ENCODE measurements at places on chromosomes 3 and 15.

DNA sequence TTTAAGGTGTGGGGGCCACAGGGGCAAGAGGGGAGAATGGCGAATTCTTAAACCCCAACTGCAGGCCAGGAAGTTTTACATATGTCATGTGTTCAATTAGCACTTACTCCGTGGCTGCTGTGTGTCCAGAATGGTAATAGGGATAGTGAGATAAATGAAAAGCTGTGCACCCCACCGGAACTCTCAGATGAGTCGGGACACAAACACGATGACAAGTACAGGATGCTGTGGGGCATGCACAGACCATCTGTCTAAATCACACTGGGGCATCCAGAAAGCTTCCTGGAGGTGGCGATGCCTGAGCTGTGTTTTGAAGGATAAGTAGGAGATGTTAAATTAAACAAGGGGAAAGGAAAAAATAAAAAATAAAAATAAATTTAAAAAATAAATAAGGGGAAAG, 18.3 kb upstream of the TMEM158 start:
- DNase-seq: no peak

- DNase-seq: no peak
Observed at GRCh38 chr3:119604878-119605277, 7.2 kb downstream of the PLA1A start.

DNA sequence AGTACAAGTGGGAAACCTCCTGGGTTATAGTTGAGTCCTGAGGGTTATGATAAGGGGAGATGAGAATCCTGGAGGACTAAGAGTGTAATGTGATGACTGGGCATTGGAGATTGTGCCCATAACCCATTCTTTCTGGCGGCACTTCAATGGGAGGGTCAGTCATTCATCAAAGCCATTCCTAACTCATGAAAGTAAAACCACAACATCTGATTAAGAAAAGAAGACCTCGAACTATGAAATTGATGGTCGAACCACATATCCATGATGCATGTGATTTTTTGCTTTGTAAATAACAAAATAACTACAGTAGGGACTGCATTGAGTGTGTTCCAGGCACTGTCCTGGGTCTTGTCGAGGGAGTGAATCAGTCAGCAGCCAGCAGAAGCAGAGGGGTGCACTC, 215.1 kb downstream of the SHQ1 start:
- DNase-seq: no peak

DNA sequence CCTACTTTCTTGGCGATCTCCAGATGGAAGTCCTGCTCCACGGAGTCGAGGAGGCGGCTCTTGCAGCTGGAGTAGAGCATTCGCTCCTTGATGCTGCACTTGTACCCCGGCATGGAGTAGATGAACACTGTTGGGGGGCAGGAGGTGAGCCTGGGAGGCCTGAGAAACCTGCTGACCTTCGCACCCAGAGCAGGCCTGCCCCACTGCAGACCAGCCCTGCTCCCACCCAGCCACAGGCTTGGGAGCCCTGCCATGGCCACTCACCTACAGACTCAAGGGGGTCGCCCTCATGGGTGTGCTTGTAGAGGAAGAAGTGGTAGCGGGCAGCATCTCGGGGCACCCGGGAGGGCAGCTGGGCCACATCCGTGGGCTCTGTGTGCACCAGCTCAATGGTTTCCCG, 4.2 kb upstream of the TLR9 start:
- DNase-seq: no peak

DNA sequence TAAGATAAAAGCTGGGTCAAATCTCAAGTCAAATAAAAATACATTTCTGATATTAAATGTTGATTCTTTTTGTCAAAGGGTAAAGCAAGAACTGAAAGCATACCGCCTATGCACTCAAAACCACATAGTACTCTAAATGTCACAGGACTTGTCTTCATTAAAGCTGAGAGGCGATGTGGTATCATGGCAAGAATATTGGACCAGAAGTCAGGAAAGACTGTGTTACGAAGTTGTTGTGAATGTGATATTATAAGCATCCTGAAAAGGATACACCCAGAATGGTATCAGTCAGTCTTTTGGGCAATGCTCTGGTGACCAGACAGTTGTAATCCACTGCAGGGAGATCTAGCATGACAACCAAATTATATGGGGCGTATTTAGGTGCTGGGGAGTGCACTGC, 33.8 kb downstream of the TIGIT start:
- DNase-seq: no peak

DNA sequence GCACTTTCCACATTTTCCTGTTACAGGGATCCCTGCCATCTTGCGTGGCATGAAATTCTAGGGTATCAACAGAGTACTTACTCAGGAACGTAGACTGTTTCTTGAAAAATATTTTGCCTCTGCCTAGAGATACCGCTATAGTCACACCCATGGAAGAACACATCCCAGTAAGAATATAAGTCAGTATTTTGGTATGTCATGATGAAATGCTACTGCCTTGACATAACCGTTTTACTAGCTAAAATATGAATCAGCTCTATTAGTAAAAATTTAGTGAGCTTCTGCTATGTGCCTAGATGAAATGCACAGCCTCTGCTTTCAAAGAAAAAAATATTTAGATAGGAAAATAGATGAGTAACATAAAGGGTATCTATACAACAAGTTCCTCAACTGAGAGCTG, 276.4 kb downstream of the TBC1D5 start:
- no peak for DNase-seq

- DNase-seq: no peak
Observed at GRCh38 chr15:44570361-44570760, 33.4 kb downstream of the EIF3J start.

- no peak for DNase-seq
Observed at GRCh38 chr3:112738366-112738765, 97.4 kb upstream of the CCDC80 start.

DNA sequence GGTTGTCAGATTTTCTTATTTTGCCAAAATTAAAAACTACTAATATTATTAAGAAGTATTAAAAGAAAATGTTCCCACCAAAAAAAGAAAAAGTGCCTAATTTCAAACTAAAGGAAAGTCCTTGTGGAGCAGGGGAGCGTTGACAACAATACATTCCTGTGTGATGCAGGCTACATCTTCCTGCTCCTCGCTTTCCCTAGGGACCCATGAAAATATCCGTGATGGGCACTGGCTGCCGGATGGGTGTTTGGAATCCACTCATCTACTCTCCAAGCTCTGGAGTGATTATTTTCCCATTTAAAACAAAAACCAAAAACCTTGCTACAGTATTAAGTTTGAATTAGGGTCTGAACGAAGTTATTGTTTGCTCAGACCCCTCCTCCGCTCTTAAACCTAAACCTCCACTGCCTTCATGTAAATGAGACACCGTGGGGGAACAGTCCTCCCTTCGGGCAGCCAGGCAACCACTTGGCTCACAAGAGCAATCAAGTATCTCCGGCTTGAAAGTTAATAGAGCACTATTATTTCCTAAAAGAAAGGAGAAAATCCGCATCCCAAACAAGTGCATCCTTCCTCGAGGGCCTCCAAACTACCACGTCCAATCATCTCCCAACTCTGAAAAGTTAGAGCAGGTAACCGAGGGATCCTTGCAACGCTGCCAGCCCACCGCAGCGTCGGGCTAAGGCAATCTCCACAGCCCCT, 1.5 kb downstream of the ITGB5 start:
- no peak for DNase-seq

GRCh38 chr3:152261329-152261728, 7.4 kb upstream of the MBNL1 start:
- DNase-seq: no peak

GRCh38 chr15:78434134-78434533, 3.9 kb upstream of the IREB2 start:
- no peak for DNase-seq

DNA sequence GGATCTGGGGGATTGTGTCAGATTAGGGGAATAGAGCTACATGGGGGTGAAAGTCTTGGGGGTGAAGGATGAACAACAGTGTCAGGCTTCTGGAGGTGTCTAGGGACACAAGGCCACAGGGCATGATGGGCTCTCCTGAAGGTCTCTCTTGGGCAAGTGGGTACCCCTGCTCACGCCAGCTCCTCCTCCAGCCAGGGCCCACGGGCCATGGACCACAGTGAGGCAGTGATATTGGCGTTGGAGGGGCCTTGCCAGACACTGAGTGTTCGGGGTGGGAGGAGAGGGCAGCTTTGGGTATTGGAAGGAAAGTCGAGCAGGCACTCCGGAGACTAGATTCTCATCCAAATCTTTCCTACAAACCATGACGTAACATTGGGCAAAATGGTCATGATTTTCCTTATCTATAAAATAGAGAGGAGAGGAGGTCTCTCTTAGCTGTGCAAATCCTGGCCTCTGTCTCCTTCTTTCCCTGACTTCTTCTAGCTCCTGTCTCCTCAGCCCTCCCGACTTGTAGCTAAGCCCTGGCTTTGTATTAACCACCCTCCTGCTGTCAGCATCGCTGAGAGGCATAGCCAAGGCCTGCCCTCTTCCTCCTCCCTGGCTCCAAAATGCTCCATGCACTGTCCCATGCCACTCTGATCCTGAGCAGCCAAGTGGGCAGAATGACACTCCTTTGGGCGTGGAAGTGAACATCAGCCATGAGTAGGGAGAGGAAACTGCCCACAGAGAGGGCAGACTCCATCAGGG, 24.0 kb upstream of the SRP14 start:
- no peak for DNase-seq

DNA sequence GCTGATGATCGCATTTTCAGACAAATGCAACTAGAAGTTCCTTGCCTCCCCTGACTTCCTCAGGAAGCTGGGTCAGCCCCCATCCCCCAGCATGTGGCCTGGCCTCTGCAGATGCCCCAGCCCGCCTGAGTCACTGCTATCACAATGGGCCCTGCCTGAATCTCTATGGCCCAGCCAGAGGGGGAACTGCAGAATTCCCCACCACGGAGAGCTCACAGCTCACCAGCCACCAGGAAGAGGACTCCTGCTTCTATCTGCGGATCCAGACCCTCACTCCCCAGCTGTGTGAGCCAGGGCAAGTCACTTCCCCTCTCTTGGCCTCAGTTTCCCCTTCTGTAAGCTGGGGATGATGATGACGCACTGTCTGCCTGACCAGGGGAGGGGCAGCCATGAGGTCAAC, 6.9 kb downstream of the PLXND1 start:
- DNase-seq: no peak

GRCh38 chr3:117118604-117119003, 409.0 kb downstream of the TUSC7 start:
- no peak for DNase-seq

DNA sequence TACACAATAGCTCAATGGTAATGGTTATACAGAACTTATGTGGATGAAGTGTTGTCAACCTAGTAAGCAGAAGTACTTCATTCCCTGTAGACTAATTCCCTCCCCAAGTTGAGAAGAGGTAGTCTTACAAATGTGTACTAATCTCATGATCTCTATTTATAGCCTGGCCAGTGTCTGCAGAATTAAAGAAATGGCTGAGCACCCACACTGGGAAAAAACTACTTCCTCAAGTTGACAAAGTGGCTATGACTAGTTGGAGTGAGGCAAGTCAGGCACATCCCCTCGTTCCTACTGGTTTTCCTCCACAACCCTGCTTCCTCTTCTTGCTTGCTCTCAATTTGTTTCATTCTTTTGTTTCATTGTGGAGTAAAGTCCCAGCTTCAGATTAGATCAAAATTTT, 566.7 kb upstream of the ZNF717 start:
- no peak for DNase-seq

GRCh38 chr3:88191872-88192409, 42.2 kb downstream of the C3orf38 start:
- DNase-seq: no peak

DNA sequence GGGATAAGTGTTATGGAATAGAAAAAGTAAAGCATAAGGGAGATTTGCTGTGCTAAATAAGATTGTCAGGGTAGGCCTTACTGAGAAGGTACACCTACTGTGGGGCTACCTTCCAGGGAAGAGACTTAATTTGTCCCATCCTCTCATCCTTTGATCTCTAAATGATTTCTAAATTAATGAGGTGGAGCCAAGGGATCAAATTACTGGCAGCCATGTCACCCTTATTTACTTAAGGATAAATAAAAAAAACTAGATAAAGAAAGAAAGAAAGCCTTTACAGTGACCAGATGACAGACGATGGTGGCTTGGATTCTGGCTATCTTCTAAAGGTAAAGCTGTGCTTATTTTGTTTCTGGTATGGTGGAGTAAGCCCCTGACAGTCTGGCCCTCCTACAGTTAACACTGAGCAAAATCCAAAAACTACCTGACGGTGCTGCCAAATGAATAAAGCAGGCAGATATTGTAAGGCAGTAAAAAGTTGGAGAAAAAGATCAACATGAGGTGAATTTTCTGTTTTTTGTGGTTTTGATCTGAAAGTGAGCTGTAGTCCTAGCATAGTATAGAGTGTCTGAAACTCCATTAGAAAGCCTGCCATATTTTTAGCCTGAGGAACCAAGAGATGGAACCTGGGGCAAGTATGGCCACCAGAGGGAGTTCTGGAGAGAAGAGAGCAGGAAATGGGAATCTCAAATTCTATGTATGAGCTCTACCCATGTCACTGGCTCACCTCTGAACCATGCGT, 285.1 kb upstream of the MANF start:
- peak; percentile 29 for DNase-seq

DNA sequence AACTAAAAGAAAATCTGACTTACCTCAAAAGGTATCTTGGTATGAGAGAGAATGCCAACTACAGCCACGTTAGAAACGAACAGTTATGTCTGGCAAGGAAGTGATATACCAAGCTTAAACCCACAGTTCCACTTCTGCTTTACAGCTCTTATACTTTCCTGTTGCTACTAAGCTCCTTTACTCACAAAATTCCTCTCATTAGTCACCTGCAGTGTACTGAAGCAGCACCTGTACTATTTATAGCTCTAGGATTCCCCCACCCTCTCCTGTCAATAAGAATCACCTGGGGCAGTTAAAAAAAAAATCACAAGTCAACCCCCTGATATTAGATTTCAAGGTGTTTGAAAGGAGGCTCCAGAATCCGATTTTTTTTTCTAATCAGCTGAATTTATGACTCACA, 2.9 kb upstream of the TMEM266 start:
- DNase-seq: no peak

DNA sequence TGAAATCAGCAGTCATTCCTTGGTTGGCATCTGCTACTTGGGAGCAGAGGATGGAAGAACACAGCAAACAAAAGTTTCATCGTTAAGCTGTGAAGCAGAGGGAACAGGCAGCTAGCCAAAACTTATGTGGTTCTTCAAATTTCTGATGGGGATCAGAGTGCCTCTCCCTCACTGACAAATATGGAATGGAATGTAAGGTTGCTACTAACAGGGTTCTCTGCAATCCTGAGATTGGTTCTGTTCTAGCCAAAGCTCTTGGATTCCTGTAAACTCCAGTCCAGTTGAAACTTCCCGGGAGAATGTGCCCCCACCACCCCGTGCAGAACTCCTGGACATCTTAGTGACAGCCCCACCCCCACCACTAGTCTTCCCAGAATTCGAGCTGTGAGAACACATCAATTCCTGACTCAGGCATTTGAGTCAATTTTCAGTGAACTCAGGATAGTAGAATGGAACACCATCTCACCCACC, 55.9 kb upstream of the PHLDB2 start:
- no peak for DNase-seq

- DNase-seq: peak; percentile 27
Observed at GRCh38 chr15:58457466-58457965, 25.7 kb downstream of the LIPC start.

GRCh38 chr3:172040078-172040980, 951 bp downstream of the FNDC3B start:
- DNase-seq: peak; percentile 38

All from stimulated activated CD4-positive, alpha-beta T cell treated with anti-CD3 and anti-CD28 coated beads, Interleukin-2, amount 100 ng/mL, for 24 hours (primary cell).